ENCODE measurements at places on chromosomes 1 and 21.

DNA sequence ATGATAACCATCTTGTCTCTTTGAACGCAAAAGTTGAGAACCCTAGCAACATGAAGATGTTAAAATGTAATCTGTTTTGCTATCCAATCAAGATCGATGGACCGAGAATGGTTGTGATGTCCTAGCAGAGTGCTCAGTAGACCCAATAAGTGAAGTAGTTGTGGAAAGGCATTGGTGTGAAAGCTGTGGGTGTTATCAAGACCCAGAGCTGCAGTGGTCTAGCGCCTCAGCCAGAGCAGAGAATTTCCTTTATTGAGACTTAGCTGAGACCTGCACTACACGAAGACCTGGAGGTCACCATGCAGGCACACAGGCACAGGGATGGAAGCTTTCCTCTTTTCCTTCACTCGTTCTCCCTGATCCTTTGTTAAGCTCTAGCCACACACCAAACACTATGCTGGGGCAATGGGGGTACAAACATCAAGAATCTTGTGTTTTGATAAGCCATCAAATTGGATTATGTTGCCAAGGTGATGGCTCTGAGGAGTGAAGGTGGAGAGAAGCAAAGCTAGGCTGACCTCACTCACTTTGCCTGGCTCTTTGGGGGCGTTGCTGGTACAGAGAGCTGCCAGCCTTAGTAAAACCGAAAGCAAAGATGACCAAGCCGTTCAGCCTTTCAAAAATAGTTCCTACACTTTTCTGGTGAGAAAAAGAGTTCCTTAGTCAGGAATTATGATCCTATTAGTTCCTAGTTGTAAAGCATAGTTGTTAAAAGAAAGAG is 24.1 kb downstream of the METTL13 start:
- DNase-seq: no peak

GRCh38 chr1:244041466-244042120 is 9.5 kb upstream of the ZBTB18 start:
- no peak for DNase-seq

- DNase-seq: no peak
Measured at GRCh38 chr21:42363312-42363711, 3.0 kb downstream of the TFF1 start.

GRCh38 chr1:71621785-71622184 is 541.0 kb upstream of the ZRANB2 start:
- peak; percentile 95 for DNase-seq

DNA sequence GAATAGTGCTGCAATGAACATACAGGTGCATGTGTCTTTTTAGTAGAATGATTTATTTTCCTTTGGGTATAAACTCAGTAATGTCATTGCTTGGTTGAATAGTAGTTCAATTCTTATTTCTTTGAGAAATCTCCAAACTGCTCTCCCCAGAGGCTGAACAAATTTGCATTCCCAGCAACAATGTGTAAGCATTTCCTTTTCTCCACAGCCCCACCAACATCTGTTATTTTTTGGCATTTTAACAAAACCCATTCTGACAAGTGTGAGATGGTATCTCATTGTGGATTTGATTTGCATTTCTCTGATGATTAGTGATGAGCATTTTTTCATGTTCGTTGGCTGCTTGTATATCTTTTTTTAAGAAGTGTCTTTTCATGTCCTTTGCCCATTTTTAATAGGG is 21.9 kb upstream of the EEIG2 start:
- no peak for DNase-seq

- no peak for DNase-seq
Measured at GRCh38 chr1:179883040-179883744, 1.1 kb downstream of the TOR1AIP1 start.

DNA sequence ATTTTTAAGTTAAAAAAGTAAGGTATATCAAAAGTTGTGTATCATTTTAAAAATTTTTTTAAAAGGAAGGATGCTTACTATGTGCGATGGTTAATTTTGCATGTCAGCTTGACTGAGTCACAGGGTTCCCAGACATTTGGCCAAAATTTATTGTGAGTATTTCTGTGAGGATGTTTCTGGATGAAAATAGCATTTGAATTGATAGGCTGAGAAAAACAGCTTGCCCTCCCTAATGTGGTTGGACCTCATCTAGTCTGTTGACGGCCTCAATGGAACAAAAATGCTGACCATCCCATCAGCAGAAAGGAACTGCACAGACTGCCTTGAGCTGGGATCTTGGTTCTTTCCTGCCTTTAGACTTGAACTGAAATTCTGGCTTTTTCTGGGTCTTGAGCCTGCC is 724.5 kb downstream of the NCAM2 start:
- DNase-seq: no peak

- DNase-seq: no peak
Measured at GRCh38 chr1:215181518-215181917, 99.0 kb downstream of the KCNK2 start.

DNA sequence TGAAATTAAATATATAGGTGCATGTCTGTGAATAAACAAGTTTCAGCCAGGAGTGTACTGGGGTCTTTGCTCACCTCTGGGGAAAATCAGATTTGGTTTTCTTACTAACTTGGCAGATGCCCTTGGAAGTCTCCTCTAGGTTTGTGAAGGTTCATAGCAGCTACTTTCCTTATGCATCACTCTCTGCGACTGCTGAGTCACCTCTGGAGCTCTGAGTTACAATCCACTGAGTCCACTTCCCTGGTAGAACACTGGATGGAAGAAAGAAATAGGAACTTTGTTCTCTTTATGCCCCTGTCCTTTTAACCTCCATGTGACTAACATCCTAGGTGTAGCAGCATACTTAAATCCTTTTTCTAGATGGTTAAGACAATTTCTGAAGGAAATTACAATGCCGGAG is 4.4 kb upstream of the FASLG start:
- peak; percentile 80 for DNase-seq

DNA sequence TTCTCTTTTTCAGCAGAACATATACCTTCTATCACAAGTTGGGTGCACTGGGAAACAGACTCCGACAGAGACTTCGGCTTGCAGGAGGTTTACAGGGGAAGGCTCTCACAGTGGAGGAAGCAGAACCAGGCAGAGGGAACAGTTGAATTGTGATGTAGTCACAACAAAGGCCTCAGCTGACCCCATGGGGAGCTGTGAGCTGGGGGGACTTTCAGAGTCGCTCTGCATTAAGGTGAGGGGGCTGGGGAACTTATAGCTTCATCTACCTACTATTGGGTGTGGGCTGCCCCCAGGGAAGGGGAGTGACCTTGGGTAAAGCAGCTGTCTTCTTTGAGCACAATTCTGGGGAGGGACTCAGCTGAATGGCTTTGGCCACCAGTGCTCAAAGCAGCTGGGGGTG is 94.9 kb upstream of the POU3F1 start:
- no peak for DNase-seq

- DNase-seq: no peak
Measured at GRCh38 chr1:41958015-41958673, 39.4 kb upstream of the HIVEP3 start.

DNA sequence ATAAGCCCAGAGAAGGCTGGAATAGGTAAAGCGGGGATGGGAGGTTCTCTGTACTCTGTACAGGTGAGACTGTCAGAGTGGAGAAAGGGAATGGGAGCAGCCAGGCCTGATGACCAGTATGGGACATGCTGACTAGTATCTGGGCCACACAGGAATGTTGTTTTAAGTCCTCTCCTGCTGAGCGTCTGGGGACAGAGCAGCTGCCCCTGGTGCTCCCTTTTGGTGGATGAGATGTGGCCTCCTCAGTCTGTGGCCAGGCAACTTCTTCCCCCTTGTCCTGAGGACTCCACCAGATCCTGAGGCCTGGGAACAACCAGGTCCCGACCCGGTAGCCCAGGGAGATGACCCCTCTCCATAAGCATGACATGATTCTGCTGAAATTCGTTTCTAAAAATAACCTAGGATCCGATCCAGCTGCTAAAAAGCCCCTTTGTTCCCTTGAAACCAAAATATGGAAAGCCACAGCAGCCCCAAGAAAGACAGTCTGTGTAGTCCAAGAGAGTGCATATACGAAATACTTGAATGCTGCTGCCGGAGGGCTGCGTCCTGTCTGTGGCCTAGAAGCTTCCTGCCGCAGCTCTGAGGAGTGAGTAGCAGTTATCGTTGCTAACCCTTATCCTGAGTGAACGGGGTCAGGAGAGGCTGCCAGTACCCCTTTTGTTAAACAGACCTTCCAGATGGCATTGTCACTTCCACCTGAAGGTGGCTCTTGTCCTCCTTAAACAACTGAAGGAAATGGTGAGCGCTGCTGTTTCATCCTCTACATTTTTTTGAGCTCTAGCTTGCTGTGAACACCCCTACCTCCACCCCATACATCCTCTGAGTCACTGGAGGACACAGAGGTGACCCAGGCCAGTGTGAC is 47.1 kb downstream of the ATP2B4 start:
- peak; percentile 97 for DNase-seq

GRCh38 chr1:91883470-91883869 is 2.5 kb downstream of the TGFBR3 start:
- DNase-seq: peak; percentile 46

DNA sequence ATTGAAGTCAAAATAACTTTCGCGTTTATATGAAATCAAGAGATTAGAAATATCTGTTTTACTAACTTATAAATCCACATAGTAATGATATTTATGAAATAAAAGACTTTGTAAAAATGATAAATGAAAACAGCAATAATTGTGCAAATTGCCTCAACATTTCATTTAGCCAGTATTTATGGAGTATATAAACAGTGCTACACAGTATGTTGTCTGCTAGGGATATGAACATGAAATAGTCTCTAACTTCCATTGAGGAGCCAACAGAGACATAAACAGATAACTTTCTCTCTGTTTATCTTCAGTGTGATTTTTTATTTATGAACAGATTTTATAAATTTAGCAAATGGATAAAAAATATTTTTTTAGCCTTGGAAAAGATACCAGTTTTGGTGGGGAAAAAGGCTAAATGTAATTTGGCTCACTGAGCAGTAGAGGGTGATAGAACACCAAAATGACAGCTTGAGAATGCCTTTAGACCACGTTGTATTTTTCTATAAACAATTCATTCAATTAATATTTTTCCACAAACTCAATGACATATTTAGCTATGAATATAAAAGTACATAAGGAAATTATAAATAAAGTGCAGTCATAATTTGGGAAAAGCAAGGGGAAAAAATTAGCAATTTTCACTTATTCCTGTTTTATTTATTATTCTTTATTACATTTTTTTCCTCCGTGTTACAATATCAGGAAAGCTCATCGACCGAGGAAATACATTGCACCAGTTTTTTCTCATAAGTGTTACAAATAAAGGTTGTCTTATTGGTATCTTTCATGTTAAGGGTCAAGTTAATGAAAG is 47.5 kb upstream of the EEIG2 start:
- peak; percentile 23 for DNase-seq

- DNase-seq: no peak
Measured at GRCh38 chr1:104387716-104388508, 638.2 kb downstream of the AMY1C start.

DNA sequence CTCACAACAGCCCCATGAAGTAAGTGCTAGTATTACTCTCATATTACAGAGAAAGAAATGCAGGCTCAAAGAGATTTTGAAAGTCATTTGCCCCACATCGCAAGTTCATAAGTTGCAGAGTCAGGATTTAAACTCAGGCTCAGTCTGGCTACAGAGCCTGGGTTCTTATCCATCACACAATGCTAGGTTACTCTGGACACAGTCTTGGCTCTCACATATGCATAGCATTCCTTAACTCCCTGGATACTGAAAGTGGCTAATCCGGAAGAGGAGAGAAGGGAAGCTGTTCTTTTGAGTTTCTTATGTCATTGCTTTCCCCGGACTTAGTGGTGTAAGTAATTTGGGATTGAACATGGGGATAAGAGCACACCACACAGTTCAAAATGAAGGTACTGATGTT is 357.4 kb upstream of the PLXNA2 start:
- DNase-seq: peak; percentile 8

GRCh38 chr1:186681801-186682200 is 1.6 kb upstream of the PTGS2 start:
- DNase-seq: no peak

- DNase-seq: no peak
Measured at GRCh38 chr1:164054331-164054730, 504.7 kb upstream of the PBX1 start.

DNA sequence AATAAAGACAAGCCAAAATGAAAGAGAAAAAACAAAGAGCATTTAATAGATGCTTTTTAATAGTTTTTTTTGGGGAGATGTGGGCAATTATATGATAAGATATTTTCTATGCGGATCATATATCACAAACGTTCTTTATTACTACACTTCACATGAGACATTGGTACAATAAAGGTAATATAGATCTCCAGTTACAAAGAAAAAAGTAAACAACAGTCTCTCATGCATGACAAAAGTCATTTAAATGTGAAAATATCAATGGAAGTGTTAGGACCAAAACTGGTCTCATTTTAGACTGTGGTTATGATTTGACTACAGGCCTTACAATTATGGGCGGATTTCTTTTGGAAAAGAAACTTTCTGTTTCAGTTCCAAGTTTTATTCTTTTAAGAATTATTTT is 687.0 kb downstream of the ADGRL2 start:
- no peak for DNase-seq

DNA sequence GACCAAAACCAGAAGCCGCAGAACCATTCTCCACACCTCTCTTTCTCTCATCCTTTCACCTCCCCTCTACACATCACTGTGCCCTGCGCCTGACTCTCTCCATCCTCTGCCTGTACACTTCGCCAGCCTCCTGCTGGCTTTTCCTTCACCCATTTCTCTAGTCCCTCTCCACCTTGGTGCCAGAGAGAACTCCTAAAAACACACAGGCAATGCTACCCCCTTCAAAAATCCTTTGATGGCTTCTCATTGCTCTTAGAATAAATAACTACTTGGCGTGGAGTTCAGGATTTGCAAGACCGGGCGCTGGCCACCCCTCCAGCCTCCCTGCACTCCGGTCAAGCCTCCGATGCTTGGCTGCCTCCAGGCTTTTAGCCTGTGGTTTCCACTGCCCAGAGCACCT is 8.6 kb downstream of the CRABP2 start:
- no peak for DNase-seq

GRCh38 chr1:153437236-153437635 is 20.9 kb downstream of the S100A7A start:
- DNase-seq: no peak

GRCh38 chr21:31772674-31773555 is 41.0 kb upstream of the SCAF4 start:
- DNase-seq: no peak

DNA sequence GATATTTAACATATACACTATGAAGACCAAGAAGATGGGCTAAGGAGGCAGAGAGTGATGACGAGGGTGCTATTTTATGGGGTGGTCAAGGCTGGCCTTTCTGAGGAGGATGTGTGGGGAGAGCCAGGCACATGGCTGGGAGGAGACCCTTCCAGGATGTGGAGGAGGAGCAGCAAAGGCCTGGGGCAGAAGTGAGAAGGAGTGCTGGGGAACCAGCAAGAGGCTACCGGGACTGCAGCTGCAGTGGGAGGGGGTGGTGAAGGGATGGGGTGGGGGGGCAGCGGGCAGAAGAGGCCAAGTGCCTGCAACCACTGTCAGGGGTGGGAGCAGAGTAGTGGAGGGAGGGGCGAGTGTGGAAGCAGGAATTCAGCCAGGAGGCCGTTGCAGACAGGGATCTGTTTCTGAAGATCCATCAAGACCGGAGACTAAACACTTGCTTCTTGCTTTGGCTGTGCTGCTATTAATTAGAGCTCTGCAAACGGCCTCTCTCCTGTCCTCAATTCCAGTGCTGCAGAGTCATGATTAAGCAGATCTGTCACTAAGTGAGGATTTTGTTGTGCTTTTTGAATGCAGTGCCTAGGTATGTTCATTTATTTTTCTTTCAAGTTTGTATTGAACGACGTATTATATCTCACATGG is 89.9 kb downstream of the IER5 start:
- DNase-seq: no peak

GRCh38 chr1:108893141-108893530 is 16.4 kb downstream of the GPSM2 start:
- DNase-seq: peak; percentile 73
